ENCODE measurements at places on chromosomes 4 and X.

DNA sequence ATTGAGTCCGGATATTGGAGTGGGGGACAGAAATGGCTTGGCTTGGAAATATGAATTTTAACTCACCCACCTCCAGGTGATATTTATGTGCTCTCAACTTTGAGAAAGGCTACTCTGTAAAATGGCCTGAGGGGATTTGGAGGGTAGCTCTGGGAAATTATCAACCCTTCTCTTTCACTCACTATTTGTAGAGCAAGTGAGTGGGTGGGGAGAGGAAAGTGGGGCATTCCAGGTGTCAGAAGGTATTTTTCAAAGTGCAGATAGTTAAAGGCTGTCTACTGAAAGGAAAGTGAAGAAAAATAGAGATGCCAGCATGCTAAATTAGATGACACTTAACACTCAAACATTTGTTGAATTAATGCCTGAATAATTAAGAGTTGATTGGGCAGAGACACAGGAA is 44.1 kb downstream of the TMEM164 start:
- no peak for DNase-seq

GRCh38 chr4:142091691-142092182 is 455.4 kb downstream of the IL15 start:
- DNase-seq: no peak

GRCh38 chr4:183096276-183096965 is 2.6 kb upstream of the WWC2 start:
- no peak for DNase-seq

DNA sequence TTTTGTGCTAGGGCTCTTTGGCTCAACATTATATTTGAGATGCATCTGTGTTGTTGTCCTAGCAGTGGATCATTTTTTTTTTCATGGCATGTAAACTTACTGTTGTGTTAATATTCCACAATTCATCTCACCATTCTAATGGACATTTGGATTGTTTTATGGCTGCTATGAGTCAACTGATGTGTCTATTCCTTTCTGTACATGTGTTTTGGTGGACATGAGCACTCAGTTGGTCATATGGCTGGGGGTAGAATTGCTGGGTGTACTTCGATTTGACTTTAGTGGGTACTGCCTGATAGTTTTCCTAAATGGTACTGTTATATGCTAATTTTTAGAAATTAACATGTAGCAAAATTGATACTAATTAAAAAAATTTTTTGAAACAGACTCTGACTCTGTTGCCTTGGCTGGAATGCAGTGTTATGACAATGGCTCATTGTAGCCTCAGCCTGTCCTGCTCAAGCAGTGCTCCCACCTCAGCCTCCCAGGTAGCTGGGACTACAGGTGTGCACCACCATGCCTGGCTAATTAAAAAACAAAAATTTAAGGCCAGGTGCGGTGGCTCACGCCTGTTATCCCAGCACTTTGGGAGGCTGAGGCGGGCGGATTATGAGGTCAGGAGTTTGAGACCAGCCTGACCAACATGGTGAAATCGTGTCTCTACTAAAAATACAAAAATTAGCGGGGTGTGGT is 9.0 kb downstream of the FAM193A start:
- DNase-seq: no peak

DNA sequence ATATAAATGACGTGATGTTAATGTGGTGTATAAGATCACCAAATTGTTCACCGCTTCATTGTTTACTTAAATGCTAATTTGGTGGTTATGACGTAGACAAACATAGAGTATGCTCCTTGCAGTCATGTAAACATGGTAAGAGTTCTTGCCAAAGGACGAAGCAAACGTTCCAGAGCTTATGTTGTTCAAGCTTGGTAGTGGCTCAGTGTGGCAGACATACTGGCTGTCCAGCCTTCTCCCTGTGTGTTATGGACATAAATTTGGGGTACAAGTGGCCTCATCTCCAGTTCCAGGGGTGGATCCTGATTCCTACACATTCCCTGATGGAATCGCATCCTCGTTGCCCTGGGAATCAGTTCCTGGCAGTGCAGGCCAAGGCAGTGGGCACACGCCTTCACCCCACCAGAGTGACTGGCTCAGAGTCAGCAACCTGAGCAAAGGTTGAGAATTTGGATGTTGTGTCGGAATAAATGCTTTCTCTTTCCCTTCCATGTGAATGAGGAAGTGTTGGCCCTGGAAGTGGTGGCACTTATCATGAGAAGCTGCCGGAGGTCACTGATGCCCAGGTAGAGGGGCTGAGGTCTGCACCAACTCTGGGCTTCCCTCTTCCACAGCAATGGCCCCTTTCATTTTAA is 25.4 kb downstream of the F11 start:
- no peak for DNase-seq

- peak; percentile 98 for DNase-seq
Measured at GRCh38 chrX:1452516-1453394, at the start of gene ASMTL. ASMTL (minus strand) TSS chrX:1452909; CDS start chrX:1452840, 69 bp downstream.

GRCh38 chr4:153976954-153977353 is 188.1 kb upstream of the SFRP2 start:
- DNase-seq: no peak

- no peak for DNase-seq
Measured at GRCh38 chr4:175891851-175892250, 79.8 kb upstream of the GPM6A start.

DNA sequence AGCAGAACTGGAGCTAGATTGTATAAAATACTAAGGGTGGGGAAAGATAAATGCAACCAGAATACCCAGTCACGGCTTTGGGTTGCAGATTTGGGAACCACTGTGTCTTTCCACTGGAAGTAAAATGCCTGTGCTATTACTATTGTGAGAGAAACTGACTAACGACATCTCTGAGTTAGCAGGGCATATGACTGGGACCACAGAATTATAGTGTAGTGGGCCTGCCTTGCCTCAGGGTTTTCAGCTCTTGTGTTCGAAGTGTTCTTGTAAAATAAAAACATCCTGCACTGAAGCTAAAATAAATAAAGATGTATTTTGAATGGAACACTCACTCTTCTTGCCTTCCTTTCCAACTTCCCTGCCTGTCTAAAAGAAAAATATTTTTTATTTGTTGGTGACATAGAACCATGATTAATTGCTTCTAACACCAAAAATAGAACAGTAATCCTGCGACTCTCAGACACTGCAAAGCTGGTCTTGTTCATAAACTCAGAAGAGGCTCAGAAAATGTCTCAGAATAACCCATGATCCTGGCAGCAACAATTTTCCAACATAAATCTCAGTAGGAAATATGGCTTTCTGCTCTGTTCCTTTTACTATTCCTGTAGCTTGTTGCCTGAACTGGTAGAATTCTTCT is 104.2 kb downstream of the FAM47B start:
- no peak for DNase-seq

- DNase-seq: no peak
Measured at GRCh38 chr4:2939383-2940243, 23.6 kb downstream of the NOP14 start.

- no peak for DNase-seq
Measured at GRCh38 chr4:110096405-110096804, 102.0 kb downstream of the ELOVL6 start.

DNA sequence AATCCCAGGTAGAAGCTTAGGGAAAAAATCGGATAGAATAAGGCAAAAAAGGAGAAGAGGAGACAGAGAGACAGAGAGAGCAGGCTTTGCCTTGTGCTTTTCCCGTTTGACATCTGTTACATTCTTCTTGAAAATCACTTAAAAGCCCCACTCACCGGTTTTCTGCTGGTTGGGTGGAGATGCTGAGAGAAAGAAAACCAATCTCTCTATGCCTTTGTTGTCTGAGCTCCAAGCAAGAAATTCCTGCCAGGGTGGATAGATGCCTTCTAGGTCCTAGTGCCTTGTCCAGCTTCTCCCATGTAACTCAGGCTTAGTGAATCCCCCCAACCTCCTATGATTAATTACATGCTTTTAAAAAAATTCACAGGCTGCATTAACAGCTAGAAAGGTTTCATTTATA is at the start of gene DCX:
TSS of gene DCX (minus strand) at position 210 of the 400 bp plus-strand sequence. CDS start 1,794 bp downstream, outside the sequence.
- no peak for DNase-seq

Data from CD4-positive, alpha-beta T cell treated with Interleukin-15 for 4 hours (primary cell).